ENCODE measurements at places on chromosomes 12 and 14. TPM values are rescaled to one million over a fixed set of nuclear protein-coding genes. Genes with fewer than 3 reads are reported as not detected.

The SMIM41 gene
- total RNA-seq, result 0.30 TPM

The CISTR gene
- total RNA-seq, result 2.1 TPM

The BICDL1 gene
- 0.08 TPM for total RNA-seq

The TAS2R46 gene
- total RNA-seq, result 0.30 TPM

The SERPINA10 gene
- total RNA-seq, result not detected

The RNASE2 gene
- 1.3 TPM for total RNA-seq

The MLF2 gene
- total RNA-seq, result 153 TPM

GRCh38 chr12:78672033-78672432 is 192.5 kb upstream of the SYT1 start:
- H3K4me3 ChIP-seq, result no peak overlapping the region
- DNase-seq, result no peak
- no peak overlapping the region for H3K27ac ChIP-seq
- H3K36me3 ChIP-seq, result no peaks in the 10 kb centered on the region

DNA sequence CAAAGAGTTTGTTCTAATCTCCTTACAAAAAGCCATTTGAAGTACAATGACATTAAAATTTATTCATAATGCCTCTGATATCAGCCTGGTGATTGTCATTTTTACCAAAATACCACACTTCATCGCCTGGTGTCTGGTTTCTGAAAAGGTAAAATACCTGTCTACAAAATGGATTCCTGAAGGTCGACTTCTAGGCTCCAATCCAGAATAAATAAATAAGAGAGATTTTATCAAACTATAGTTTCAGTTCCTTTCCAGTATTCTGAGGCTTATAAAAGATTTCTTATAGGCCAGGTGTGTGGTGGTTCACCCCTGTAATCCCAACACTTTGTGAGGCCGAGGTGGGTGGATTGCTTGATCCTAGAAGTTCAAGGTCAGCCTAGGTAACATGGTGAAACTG is 340.7 kb downstream of the SLC16A7 start:
- H3K4me1 ChIP-seq, result no peaks in the 10 kb centered on the region
- no peak overlapping the region for H3K27ac ChIP-seq
- no peak for DNase-seq
- H3K27me3 ChIP-seq, result no peaks in the 10 kb centered on the region
- H3K4me3 ChIP-seq, result no peak overlapping the region

- peaks cover 11% of the 10 kb centered on the region for H3K4me1 ChIP-seq
- DNase-seq, result no peak
- H3K27me3 ChIP-seq, result peaks cover 34% of the 10 kb centered on the region
Measured at GRCh38 chr12:5785601-5786000, 159.5 kb downstream of the ANO2 start.

DNA sequence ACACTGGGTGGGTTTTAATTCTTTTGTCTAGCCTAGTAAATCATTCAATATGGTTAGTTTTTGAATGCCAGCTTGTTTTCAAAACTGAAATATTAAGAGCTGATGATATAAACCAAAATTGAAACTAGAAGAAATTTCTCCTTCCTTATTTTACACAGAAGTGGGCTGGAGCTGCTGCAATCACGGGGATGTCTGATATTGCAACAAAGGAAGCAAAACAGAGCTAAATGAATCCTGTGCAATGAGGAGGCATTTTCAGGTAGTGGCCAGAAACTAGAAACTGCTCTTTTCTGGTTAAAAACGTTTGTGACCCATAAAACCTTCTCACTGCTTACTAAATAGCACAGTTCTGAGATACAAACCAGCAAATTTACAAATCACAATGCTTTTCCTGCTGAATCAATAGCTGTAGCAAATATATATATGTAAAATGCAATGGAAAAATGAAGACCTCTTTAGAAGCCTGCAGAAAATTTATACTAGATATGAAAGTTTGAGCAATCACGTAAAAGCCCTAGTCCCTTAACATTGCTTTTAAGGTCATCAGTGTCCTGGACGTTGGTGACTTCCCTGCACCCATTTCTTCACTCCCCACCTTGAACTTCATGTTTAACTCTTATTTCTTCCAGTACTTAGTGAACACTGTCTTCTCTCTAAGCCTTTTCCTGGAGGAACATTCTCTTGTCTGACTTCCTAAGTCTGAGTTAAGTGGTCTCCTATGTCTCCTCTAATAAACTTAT is 15.9 kb upstream of the LRRK2 start:
- H3K4me1 ChIP-seq, result no peaks in the 10 kb centered on the region
- no peaks in the 10 kb centered on the region for H3K36me3 ChIP-seq
- H3K27ac ChIP-seq, result no peak overlapping the region
- no peaks in the 10 kb centered on the region for H3K27me3 ChIP-seq
- no peak for DNase-seq

DNA sequence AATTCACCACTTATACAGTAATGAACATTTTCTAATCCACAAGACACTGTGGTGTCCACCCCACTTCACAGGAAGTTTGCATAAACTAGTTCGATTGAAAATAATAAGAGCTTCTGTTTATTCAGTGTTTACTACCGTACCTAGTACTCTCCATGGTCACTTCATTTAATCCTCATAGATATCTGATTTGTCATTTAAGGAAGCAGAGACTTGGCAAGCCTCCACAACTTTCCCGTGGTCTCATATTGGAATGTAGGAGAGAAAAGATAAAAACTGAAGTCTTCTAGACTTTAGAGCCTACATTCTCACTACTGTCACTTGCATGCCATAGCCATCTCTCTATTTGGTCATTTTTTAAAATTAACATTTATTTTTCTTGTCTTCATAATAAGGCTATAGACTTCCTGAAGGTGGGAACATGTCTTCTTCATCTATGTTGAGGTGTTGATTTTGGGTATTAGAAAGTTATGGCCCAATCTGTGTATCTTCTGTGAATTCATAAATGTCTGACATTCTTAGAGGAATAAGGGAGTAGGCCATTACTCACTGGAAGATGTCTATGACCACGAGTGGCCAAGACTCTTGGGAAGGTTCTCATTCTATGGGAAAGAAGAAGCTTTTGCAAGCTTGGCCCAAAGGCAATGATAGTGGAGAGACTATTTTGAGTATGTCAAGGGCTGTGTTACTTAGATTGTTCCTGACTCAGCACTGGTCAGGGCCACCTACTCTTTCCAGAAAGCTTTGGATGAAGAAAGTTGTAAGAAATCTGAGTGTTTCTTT is 423.7 kb downstream of the LRIG3 start:
- H3K36me3 ChIP-seq, result no peaks in the 10 kb centered on the region
- H3K4me3 ChIP-seq, result no peak overlapping the region
- no peak overlapping the region for H3K27ac ChIP-seq

DNA sequence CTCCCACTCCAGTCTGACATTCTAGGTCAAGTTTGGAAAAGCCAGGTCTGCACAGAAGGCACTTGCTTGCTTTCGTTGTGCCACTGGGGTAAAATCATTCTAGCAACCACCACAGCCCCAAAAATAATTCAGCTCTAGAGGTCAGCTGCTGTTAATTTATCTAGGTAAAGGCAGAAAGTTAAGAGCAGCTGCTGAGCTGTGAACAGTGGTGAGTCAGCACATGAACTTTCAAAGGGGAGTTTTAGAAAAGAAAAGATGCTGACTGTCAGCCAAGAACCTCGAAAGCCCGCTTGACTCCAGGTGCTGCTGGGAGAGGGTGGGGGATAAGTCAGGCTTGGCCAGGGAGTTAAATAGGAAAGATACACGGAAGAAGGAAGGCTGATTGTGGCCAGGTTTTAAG is 12.7 kb downstream of the CCDC197 start:
- peaks cover 23% of the 10 kb centered on the region for H3K27me3 ChIP-seq
- H3K4me1 ChIP-seq, result no peaks in the 10 kb centered on the region
- H3K4me3 ChIP-seq, result no peak overlapping the region
- no peak for DNase-seq
- no peaks in the 10 kb centered on the region for H3K36me3 ChIP-seq

GRCh38 chr14:47744155-47744554 is 68.8 kb upstream of the MDGA2 start:
- H3K4me3 ChIP-seq, result no peak overlapping the region
- no peaks in the 10 kb centered on the region for H3K27me3 ChIP-seq
- DNase-seq, result no peak
- no peaks in the 10 kb centered on the region for H3K4me1 ChIP-seq
- H3K27ac ChIP-seq, result no peak overlapping the region

- no peak overlapping the region for H3K4me3 ChIP-seq
- no peaks in the 10 kb centered on the region for H3K36me3 ChIP-seq
- peaks cover 87% of the 10 kb centered on the region for H3K27me3 ChIP-seq
- H3K4me1 ChIP-seq, result peaks cover 51% of the 10 kb centered on the region
- peak overlapping the region; percentile 81 for H3K27ac ChIP-seq
- DNase-seq, result peak; percentile 85
Measured at GRCh38 chr14:100677554-100678468, 48.9 kb upstream of the DLK1 start.

DNA sequence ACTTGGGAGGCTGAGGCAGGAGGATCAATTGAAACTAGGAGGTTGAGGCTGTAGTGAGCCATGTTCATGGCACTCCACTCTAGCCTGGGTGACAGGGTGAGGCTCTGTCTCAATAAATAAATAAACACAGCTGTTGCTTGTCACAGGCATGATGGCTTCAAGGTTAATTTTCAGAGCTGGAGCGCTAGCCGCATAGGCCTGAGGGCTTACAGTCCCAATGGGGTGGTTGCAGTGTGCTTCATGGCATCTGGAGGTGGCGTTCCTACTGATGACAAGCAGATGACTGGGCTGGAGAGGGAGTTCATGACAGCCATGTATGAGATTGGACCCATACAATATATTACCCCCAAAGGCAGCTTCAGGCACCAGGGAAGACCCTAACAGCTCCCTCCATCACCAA is 1.6 kb upstream of the FMNL3 start:
- H3K27ac ChIP-seq, result no peak overlapping the region
- no peak overlapping the region for H3K4me3 ChIP-seq
- peaks cover 36% of the 10 kb centered on the region for H3K4me1 ChIP-seq
- H3K36me3 ChIP-seq, result no peaks in the 10 kb centered on the region

- no peaks in the 10 kb centered on the region for H3K27me3 ChIP-seq
- no peaks in the 10 kb centered on the region for H3K4me1 ChIP-seq
- DNase-seq, result no peak
- H3K36me3 ChIP-seq, result peaks cover 26% of the 10 kb centered on the region
Measured at GRCh38 chr12:30707613-30708342, 12.1 kb upstream of the IPO8 start.

- H3K4me3 ChIP-seq, result no peak overlapping the region
- no peak for DNase-seq
- no peak overlapping the region for H3K27ac ChIP-seq
- peaks cover under 1% of the 10 kb centered on the region for H3K27me3 ChIP-seq
Measured at GRCh38 chr12:129331356-129332085, 478.2 kb downstream of the GLT1D1 start.

GRCh38 chr12:122849352-122850047 is 14.2 kb downstream of the HIP1R start:
- peak; percentile 73 for DNase-seq
- no peak overlapping the region for H3K4me3 ChIP-seq
- H3K27me3 ChIP-seq, result no peaks in the 10 kb centered on the region
- peak overlapping the region; percentile 73 for H3K27ac ChIP-seq
- H3K4me1 ChIP-seq, result peaks cover 69% of the 10 kb centered on the region
- H3K36me3 ChIP-seq, result no peaks in the 10 kb centered on the region

DNA sequence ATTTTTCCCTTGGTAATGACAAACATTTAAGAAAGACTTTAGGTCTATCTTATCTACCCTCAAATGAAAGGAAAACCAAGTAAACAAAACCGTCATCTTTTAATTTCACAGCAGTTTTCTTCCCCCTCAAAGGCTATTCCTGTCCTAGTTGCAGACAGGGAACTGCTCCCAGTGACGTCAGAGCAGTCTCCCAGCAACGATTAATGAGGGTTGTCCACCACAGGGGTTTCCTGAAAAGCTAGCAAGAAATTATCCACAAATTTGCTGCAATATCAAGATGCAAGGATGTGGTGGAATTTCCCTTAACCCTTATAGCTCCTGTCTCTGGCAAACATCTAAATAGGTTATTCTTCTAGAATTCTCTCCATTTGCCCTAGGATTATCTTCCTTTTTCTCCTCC is 89.1 kb upstream of the STAC3 start:
- no peaks in the 10 kb centered on the region for H3K27me3 ChIP-seq
- peak overlapping the region; percentile 6 for H3K4me3 ChIP-seq
- no peaks in the 10 kb centered on the region for H3K36me3 ChIP-seq
- DNase-seq, result peak; percentile 47
- peak overlapping the region; percentile 50 for H3K27ac ChIP-seq

DNA sequence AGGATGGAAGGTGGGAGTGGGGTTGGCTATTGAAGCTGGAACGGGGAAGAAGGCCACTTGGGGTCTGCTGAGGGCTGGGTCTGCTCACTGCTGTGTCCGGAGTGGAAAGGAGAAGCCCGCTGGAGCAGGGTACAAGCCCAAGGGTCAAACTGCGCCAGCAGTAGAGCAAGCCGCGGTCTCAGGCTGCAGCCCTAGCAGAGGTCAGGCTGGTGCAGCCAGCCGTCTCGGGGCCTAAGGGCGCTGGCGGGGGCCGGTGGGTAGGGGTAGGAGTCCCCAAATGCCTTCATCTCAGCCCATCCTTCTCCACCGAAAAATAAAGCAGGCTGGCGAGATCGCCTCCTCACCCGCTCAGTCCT is 718 bp upstream of the JDP2 start:
- peaks cover 73% of the 10 kb centered on the region for H3K4me1 ChIP-seq
- H3K4me3 ChIP-seq, result peak overlapping the region; percentile 84
- peak overlapping the region; percentile 96 for H3K27ac ChIP-seq
- no peaks in the 10 kb centered on the region for H3K27me3 ChIP-seq

- peaks cover 36% of the 10 kb centered on the region for H3K36me3 ChIP-seq
- H3K27ac ChIP-seq, result peak overlapping the region; percentile 86
Measured at GRCh38 chr14:92962031-92962830, 39.3 kb downstream of the CHGA start.

GRCh38 chr12:12180575-12180974 is 86.3 kb downstream of the LRP6 start:
- H3K36me3 ChIP-seq, result peaks cover 9% of the 10 kb centered on the region
- DNase-seq, result no peak
- peaks cover 22% of the 10 kb centered on the region for H3K4me1 ChIP-seq
- no peaks in the 10 kb centered on the region for H3K27me3 ChIP-seq
- no peak overlapping the region for H3K27ac ChIP-seq
- no peak overlapping the region for H3K4me3 ChIP-seq

- H3K4me3 ChIP-seq, result no peak overlapping the region
- H3K27ac ChIP-seq, result no peak overlapping the region
- H3K27me3 ChIP-seq, result peaks cover 52% of the 10 kb centered on the region
- DNase-seq, result no peak
- H3K36me3 ChIP-seq, result no peaks in the 10 kb centered on the region
Measured at GRCh38 chr14:101123618-101124510, 220.3 kb upstream of the RTL1 start.

DNA sequence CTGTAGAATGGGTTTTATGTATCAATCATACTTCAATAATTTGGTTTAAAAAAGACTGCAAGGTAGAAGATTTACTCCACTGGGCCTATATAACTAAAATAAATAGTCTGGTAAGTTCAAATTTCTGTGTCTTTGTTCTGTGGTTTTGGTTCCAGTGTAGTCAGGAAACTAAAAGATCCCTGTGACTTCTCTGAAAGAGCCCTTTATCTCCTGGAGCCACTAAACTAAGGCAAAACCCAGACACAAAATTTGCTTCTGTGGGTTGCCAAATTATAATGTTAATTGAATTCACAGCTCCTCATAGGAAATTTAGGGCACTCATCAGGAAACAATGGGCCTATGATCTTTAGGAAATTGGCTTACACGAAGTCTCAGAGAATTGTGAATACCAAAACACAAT is 1038.4 kb downstream of the GALC start:
- H3K36me3 ChIP-seq, result no peaks in the 10 kb centered on the region
- no peak overlapping the region for H3K27ac ChIP-seq
- H3K4me3 ChIP-seq, result no peak overlapping the region
- no peaks in the 10 kb centered on the region for H3K27me3 ChIP-seq
- no peak for DNase-seq
- H3K4me1 ChIP-seq, result no peaks in the 10 kb centered on the region

Measured in left ventricle myocardium inferior (tissue), 1 donor.